ENCODE measurements at places on chromosomes 3 and 15.

- DNase-seq, result no peak
Observed at GRCh38 chr15:29097168-29097567, 172.5 kb downstream of the NSMCE3 start.

DNA sequence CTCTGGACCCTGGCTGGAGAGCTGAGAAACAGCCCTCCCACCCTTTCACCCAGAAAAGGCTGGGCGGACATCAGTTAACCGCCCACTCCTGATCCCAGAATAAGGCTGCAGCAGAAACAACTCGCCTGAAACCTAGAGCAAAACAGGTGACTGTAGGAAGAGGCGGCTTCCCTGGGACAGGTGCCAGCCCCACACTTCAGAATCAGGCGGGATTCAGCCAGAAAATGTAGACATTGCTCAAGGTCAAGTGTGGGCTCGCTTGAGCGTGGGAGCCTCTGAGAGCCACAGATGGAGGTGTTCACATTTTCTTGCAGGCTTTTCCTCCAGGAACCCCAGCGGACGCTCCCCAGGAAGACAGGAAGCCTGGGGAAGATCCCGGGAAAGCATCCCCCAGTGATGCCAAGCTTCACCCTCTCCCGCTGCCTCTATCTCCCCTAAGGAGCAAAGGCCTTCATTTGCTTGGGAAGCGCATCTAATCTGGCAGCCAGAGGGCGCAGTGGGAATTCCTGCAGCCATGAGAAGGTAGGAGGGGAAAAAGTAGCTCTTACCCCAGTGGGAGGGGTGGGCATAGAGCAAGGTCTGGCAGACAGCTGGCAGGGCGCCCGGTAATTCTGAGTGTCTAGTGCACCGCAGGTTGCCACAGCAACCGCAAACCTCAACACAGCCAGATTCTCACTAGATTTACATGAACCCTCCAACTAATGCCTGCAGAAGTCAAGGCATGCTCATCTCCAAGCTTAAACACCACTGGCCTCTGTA lies 77.7 kb downstream of the OCA2 start:
- DNase-seq, result no peak

- no peak for DNase-seq
Observed at GRCh38 chr3:13556207-13556606, 7.3 kb downstream of the FBLN2 start.

DNA sequence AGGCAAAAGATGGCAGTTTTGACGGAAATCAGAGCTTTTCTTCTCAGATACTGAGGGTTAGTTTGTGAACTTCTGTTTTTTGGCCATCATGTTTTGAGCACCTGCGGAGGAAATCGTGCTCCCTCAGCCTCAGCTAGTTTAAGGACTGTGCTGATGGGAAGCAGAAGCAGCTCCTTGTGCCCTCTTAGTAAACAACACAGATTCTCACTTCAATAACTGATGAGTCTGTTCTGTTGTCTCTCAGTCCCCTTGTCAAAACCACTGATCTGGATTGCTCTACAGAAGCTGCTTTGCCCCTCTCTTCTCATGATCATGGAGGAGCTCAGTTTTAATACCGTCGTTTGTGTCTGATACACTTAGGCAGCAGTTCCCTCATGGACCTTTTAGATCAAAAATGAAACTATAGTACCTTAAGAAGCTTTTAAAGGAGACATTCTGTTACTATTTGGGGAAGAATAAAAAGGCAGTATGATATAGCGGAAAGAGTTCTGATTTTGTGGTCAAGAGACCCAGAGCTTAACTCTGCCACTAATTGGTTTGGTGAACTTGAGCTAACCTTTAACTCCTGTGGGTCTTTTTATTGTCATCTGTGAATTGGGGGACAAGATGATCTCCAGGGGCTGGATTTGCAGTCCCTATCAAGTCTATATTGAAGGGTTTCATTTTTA lies 152.6 kb downstream of the BBX start:
- DNase-seq, result no peak

GRCh38 chr3:144501467-144501866 lies 529.8 kb downstream of the DIPK2A start:
- DNase-seq, result no peak

DNA sequence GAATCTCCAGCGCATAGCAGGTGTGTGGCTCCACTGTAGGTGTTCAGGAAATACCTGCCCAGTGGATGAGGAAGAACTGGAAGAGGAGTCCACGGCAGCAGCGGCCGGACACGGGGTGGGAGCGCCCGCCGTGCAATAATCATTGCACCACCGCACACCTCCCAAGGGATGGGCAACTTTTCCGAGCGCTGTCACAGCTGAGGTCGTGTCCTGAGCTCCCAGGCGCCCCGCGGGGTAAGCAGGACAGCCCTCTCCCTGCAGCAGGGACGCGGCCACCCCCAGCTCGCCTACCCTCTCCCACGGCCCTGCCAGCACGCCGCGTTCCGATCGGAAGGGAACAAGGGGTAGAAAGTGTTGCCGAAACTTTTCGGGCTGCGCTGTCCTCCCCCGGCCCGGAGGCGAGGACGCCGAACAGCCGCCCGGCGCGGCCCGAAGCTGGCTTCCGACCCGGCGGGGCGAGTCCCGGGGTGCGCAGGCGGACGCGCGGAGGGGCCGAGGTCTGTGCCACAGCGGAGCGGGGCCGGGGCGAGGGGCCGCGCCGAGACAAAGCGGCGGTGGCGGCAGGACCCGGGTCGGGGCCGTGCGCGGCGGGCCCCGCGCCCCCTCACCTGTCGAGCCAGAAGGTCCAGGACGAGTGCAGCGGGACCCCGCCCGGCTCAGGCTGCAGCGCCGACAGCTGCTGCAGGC lies 475 bp downstream of the EIF4E3 start:
- DNase-seq, result peak; percentile 27

- no peak for DNase-seq
Observed at GRCh38 chr3:42153039-42153438, 61.9 kb downstream of the TRAK1 start.

GRCh38 chr15:66018488-66018797 lies 149.2 kb downstream of the RAB11A start:
- no peak for DNase-seq

DNA sequence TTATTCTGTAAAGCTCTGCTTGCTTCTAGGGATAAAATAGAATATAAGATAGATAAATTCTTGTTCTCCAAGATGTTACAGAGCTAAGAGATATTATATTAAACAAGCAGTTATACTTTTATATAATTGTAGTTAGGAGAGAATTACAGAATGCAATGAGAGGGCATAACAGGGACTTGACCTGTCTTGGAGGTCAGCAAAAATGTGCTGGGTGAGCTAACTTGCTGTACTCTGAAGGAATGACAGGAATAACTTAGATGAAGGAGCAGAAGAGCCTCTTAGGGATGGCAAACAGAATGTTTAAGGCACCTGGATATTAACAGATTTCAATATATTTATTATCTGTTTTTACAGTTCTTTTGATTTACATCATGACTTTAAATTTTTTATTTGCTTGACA lies 33.2 kb downstream of the ZNF654 start:
- DNase-seq, result no peak

DNA sequence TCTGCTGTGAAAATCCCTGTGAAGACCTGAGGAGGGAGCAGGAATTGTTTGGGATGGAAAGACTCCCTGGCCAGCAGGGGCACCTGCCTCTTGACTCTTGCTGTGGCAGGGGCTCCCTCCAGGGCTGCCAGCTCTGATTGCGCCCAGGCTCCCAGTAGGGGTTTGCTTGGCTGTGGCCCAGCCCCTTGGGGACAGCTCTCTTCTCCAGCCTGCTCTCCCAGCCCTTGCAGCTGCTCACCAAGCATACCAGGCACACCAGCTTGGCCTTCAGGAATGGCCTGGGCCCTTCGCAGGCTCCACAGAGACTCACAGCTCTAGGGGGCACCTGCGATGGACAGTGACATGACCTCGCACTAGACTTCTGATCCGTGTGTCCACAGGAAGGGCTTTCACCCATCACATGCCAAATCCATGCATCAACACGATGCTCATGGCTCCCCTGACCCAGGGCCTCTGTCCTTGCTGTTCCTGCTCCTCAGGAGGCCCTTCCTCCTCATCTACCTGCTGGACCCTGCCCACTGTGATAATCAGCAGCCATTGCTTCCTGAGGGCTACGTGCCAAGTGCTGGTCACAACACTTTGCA lies 61.8 kb downstream of the SCN5A start:
- no peak for DNase-seq

- DNase-seq, result no peak
Observed at GRCh38 chr3:50554553-50554952, 13.0 kb downstream of the C3orf18 start.

GRCh38 chr3:111260878-111261277 lies 189.3 kb downstream of the NECTIN3 start:
- no peak for DNase-seq

DNA sequence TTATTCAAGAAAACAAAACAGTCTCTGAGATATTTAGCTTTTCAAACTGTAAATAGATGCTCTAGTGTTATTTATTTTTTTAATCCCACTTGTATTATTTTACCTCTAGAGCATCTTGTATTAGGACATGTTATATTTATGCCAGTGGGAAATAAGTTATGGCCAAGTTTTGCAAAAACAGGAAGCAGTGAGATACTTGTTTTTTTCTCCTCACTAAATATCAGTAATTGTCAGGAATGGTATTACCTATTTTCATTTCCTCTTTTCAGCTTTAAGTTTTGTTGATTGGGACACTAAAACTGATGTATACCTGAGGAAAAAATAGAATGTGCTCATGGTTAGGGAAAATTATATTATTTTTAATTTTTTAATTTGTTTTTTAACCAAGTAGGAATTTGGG lies 8.6 kb upstream of the IL20RB start:
- no peak for DNase-seq
